Activated T-helper 1 cell treated with Interleukin-2 at 50 U/mL for 16 hours (primary cell): ENCODE measurements at places on chromosomes 6 and 20.

DNA sequence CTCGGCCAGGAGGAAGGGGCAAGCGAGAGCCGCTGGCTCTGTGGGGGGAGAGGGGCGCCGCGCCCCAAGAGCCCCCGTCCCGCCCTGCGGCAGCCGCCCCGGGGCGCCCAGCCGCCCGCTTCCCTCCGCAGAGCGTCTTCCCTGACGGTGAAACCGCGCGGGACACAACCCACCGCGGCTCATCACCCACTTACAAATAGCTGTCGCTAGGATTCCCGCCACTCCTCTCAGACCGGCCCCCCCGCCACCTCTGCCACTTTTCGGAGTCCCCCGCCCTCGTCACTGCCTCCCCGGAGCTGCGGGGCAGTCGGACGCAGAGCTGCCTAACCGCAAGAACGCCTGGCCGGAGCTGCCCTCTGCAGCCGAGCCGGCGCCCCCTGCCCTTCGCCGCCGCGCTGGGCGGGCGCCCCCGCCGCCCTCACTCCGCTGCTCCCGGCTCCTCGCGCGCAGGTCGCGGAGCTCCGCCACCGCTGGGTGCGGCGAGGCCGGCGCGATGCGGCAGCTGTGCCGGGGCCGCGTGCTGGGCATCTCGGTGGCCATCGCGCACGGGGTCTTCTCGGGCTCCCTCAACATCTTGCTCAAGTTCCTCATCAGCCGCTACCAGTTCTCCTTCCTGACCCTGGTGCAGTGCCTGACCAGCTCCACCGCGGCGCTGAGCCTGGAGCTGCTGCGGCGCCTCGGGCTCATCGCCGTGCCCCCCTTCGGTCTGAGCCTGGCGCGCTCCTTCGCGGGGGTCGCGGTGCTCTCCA is at the start of gene SLC35D3:
Gene SLC35D3, plus strand, starts transcription at position 366 of the 749 bp plus-strand sequence. Its CDS starts 128 bp downstream, at position 494.
- no peak for DNase-seq

DNA sequence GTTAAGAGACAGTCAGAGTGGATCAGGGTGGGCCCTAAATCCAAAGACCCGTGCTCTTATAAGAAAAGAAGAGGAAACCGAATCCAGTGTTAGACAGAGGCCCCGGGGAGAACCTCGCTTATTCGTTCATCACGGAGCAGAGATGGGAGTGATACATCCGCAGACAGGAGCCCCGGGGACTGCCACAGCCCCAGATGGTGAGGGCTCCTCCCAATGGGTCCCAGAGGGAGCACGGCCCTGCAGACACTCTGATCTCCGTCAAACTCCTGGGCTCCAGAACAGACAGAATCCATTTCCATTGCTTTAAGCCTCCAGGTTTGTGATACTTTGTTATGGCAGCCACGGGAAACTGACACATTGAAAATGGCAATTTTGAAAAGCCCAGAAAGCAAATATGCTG is 47.0 kb downstream of the CDH4 start:
- no peak for DNase-seq

GRCh38 chr6:133637874-133638273 is 251.0 kb upstream of the TCF21 start:
- no peak for DNase-seq

DNA sequence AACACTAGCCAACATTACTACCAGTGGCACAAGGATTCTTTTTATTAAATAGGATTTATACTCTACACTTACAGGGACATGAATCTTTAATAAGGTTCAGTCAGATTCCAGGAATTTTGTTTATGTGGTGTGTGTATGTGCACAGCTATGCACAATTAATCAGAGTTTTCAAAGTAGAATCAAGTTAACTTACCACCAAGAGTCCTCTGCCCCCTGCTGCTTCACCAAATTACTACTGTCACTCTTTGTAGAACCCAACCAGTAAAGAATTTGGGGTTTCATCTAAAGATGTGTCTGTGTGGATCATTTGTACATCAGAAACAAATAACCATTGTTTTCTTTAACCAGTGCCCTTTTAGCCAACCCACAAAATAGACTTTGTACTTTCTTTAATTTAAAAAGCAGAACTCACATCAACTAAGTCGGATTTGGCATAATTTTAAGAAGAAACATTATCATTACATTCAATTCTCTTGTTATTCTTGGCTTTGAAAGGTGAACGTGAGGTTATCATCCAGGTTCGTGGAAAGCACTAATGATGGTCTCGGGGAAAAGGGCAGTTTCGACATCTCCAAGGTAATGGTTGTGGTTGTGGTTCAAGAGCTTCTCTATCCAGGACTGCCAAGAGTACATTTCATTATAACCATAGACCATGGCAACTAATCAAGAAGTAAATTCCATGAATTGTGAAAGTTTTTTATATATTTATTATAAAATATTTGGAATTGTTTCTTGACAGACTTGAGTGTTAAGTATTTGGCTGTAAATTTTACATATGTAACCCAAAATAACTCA is 514.3 kb upstream of the ID4 start:
- DNase-seq, result no peak

DNA sequence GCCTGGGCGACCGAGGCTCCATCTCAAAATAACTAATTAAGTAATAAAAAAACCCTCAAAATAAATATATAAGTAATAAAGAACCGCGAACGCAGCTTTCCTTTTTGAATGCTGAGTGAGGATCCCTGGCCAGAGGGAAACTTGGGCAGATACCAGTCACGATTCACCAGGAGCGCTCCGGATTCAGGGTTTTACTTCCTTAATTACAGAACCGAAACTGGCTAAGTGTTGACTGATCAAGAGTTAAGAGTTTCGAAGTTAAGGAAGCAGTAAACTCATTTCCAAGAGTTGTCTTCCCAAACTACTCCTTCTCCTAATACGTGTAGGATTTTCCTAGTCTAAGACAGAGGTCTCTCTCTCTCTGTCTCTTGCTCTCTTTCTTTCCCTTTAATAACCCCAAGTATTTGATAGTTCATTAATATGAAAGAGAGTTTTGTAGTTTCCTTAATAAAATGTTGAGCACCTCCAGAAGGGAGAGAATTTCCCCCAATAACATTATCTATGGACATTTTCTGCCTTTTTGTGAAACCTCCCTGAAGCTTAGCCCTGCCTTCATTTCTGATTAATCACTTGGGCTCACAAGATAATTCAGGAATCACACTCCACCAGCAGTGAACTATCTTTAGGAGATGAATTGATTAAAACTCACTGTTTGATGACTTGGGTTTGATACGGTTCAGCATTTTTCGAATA is 61.4 kb upstream of the ZNF217 start:
- no peak for DNase-seq

GRCh38 chr6:78925317-78925716 is 58.0 kb downstream of the IRAK1BP1 start:
- DNase-seq, result no peak

DNA sequence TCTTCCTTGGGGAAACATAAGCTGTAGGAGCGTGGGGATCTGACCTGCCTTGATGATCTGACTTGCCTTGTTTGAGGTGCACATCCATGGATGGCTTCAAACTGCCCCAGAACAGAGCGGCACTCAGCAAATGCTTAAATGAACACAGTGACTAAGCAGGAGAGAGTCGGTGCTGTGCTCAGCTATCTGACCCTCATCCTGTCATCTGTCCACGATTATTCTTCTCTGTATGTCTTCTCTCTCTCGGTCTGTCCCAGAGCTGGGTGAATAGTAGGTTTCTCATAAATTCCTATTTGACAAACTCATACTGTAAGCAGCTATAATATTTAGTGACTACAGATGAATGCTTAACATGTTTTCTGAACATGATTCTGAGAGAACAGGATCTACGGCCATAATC is 37.3 kb downstream of the TRAM2 start:
- no peak for DNase-seq

- no peak for DNase-seq
Observed at GRCh38 chr6:151205721-151206600, 33.8 kb upstream of the AKAP12 start.

DNA sequence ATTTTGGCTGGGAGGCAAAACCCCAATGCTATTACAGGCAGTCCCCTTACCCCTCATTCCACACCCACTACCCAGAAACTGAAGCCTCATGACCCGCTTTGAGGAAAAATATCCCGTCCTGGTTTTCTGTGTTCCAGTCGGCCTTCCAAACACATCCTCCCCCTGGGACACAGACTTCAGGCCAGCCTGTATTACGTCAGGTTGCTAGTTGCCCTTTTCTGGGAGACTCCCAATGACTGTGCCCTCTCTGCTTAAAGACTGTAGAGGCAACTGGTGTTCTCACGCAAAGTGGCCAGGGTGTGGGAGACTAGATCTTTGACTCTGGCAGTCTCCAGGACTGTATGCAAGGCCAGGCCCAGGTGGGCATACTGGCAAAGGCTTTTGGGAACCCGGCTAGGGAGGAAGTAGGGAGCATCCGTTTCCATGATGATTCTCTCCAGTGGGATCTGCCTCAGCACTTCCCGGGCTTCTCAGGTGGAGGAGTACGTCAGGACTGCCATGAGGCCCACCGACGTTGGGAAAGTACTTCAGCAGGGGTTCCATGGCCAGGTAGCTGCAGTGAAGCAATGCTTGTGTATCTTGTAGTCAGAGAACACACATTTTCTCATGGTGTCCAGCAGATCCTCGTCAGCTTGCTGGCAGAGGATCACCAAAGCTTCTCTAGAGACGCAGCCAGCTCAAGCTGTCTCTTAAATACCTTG is 34.9 kb downstream of the DYNLT1 start:
- no peak for DNase-seq

DNA sequence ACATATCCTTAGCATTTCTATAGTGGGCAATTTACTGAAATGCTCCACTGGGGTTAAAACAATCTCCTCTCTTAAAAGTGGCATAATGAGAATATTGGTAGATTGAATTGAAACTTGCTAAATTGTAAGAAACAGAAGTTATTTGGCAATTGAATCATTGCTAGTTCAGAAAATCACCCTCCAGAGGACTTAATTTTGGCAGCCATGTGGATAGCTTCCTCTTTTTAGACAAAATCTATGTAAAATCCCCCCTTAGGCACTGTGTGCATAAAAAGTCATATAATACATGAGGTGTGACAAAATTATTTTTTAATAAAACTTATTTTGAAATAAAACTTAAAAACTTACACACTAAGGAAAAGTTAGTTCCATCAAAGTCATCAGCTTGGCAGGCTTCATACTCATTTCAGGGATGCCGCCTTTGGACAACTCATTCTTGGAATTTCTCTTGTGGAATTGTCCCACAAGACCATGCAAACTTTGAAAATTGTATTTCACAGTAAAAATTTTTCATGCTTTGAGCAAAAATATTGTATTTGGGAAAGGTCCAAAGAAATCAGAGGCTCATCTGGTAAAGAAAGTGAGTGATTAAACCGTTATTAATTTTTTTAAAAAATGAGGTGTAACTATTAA is 473.0 kb downstream of the BCKDHB start:
- no peak for DNase-seq

- DNase-seq, result no peak
Observed at GRCh38 chr20:51388227-51388626, 154.3 kb downstream of the NFATC2 start.

GRCh38 chr6:10742251-10742650 is 5.4 kb upstream of the TMEM14B start:
- no peak for DNase-seq

DNA sequence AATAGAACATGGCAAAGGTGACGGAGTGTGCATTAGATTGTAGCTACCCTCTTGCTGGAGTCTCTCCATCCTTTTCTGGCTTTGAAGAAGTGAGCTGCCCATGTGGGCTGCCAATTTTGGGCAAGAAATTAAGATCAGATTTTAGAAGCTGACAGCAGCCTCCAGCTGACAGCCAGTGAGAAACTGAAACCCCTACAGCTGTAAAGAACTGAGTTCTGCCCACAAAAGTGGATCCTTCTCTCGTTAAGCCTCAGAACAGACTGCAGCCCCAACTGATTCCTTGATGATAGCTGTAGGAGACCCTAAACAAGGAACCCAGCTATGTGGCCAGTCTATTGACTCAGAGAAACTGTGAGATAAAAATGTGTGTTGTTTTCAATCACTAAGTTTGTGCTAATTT is 134.1 kb downstream of the CD109 start:
- DNase-seq, result no peak

DNA sequence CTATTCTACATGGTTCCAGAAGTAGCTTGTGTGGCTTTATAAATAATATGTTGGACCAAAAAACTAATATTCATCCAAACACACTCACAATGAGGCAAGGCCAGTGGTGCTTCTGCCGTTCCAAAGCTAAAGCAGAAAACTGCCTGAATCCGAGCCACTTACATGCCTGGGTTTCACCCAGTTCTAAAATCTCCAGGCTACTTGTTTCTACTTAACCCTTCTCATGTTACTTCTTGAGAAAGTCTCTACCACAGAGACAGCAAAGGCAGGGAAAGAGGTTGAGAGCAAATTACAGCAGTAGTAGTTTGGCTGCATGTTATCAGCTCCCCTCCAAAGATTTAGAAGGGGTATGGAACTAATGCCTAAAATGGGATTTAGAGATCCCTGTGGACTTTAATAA is 62.0 kb downstream of the FAXC start:
- DNase-seq, result no peak

GRCh38 chr6:17193106-17193775 is 87.9 kb upstream of the RBM24 start:
- no peak for DNase-seq

DNA sequence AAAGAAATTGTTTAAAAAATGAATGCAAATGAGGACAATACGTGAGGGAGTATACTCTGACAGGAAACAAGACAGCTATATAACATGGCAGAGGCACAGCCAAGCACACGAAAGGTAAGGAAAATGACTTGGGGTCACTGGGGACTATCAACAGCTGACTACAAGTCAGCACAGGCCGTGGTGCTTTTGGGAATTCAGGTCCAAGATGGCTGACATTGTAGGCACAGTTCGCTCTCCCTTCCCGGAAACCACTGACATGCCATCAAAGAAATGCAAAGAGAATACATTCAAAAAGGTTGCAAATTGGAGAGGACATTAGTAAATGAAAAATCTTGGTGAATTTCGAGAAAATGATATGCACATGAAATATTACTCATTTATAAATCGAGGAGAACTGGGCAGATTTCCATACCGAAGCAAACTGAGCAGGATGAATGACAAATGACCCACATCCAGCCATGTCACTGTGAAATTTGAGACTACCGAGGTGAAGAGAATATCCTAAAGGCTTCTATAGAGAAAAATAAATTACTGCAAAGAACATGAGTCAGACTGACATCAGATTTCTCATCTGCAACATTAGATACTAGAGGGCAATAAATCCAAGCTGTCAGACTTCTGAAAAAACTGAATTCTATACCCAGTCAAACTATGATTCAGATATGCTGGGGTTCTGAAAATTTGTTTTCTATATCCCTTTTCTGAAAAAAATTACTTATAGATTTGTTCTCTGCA is 391.1 kb downstream of the BTBD9 start:
- DNase-seq, result no peak
